ENCODE measurements at places on chromosomes 6 and 20.

DNA sequence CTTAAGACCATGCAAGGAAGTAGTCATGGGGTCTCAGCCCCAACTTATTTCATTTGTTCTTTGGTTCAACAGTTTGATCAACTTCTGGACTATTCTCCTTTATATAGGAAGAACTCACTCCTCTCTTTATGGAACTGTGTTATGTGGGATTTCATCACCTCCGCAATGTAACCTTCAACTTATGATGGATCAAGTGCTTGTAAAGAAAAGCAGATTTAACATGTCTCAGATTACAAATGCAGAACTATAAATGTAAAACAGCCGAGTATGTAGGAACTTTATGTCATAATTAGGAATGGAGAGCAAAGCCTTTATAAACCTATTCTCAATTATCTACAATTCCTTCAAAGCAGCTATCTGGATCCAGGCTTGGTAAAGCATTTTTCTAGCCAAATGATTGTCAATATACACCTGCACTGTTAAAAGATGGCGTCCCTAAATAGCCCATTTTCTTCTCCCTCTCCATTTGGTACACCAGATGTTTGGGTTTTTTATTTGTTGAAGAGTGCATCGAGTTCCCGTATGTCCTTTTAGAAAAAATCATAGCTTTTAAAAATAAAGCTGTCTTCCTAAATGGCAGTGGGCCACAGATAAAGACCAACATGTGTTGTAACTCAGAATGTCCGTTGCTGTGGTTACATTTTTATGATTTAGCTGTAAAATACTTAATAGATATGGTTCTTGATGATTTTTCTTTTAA lies 985.1 kb upstream of the SLC35B3 start:
- no peak for DNase-seq

- no peak for DNase-seq
Measured at GRCh38 chr6:73285674-73286283, 22.8 kb upstream of the KHDC1 start.

DNA sequence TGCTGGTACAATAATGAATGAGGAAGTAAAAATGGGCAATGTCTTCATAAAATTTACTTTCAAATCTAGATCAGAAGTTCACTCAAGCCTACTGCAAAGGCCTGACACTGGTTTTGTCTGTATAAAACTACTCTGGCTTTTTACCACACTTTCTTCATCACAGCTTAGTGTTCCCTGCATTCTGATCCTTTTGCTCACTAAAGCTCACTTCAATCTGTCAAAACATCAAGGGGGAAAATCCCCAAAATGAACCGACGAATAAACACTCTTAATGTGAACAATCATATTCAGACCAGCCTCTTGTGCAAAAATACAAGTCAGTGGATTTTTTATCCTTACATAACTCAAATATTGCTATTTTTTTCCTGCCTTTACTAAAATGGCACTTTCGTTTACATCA lies 98.5 kb downstream of the PRDM1 start:
- no peak for DNase-seq

- no peak for DNase-seq
Measured at GRCh38 chr6:159996087-159996622, 27.3 kb downstream of the IGF2R start.

DNA sequence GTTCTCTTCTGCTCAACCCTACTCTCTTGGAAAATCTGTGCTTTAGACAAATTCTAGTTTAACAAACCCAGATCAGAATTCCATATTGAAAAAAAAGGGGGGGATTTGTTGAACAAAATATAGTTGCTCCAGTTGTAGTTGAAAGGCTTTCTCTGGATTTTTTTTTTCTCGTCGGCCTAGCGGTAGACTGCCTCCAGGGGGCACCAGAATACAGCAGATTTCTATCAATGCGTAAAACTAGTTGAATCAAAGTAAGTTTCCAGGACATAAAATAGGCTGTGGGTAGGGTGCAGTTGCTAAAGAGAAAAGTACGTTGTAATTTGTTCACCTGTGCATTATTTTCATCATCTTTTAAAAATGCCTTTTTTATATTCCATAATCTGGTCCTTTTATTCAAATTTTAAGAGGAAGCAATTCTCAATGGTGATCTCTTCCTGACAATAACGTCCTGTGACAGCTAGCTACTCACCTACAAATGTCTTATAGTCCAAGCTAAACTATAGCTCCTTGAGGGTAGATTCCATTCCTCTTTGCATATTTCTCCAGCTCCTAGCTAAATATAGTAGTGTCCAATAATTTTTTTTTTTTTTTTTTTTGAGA lies 105.4 kb downstream of the PERP start:
- DNase-seq: no peak

DNA sequence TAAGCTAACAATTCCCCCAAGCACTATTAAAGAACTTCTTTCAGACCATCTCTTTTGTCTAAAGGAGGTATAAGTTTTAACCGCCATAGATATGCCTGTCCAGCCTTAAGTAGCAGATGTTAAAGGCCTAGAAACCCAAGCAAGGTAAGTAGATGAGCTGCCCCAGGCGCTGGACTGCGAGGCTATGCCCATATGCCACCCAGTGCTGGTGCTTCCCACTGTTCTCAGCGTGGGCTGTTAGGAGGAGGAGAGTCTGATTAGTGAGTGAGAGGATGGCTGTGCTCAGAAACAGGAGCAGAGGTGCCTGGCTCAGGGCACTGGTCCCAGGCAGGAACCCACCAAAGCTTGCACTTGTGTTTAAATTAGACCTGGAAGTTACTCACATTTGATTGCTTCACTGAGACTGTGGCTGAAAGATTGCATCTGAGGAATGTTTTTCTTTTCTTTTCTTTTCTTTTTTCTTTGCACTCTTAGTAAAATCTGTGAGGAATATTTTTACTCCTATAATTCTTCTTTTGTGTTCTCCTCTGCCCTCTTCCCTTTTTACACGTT lies 32.2 kb downstream of the PRPH2 start:
- DNase-seq: no peak

DNA sequence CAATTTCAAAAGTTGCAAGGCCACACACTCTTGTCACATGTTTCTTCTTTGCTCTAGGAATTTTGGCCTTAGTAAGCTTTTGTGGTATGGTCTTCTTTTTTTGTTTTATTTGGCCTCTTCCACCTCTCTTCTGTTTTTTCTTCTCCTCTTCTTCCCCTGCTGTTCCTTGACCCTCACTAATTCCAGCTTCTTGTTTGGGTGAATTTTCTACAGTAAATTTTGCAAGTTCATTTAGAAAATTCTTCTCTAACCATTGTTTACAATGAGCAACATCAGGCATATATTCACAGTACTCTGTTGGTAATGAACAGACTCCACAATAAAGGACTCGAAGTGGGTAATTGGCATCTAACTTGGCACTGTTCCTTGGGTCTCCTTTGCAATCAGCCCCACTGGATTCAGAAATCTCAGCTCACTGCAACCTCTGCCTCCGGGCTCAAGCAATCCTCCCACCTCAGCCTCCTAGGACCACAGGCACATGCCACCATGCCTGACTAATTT lies 5.0 kb downstream of the ASIP start:
- no peak for DNase-seq

DNA sequence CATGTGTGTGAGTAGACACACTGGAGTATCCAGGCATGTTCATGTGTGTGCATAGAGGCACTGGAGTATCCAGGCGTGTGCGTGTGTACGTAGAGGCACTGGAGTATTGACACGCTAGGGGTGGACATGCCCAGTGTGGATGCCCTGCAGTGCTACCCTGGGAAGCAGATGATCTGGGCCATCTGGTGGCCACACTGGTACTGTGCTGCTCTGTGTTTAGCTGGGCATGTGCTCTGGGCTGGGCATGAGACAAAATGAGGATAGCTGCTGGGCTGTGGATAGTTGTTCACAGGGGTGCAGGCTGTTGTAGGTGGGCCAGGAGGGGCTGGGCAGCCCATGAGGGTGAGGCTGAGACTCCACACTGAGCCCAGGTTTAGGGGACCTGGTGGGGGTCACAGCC lies 24.0 kb upstream of the NPBWR2 start:
- DNase-seq: no peak

GRCh38 chr20:1800777-1801176 lies 94.4 kb upstream of the SIRPA start:
- no peak for DNase-seq

DNA sequence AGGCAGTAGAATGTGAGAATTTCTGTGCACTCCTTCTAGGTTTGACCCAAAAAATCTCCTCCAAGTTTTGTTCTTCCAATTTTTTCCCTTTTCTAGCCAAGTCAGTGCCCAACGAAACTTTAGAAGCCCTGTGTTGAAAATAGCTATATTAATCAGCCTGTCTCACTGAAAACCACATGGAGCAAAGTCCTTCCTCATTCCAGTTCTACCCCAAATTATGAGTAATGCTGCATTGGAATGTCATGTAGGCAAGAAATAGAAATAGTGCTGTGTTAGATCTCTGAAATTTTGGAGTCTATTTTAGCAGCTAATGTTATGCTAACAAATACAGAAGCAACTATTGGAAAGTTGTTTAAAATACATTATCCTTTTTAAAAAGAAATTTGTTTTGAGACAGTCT lies 725.5 kb downstream of the TBC1D32 start:
- no peak for DNase-seq

- DNase-seq: no peak
Measured at GRCh38 chr6:44539701-44540355, 152.3 kb downstream of the CDC5L start.

DNA sequence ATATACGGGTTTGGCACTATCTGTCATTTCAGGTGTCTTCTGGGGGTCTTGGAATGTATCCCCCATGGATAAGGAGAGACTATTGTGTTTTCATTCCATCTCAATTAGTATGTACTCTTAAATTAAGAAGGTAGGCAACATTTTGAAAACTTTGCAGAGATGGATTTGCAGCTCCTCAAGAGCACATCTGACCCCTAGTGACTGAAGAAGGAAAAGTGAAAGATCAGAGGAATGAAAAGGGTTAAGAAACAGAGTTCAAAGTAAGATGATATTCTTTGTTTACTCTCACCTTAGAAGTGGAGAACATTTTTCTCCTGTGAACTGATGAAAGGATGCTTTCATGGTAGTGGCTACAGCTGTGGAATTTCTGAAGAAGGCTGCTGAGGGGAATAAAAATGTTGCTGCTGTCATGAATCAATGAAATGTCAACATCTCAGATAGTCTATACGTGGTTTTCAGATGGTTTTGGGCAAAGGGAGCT lies 41.5 kb downstream of the SH3BGRL2 start:
- no peak for DNase-seq

DNA sequence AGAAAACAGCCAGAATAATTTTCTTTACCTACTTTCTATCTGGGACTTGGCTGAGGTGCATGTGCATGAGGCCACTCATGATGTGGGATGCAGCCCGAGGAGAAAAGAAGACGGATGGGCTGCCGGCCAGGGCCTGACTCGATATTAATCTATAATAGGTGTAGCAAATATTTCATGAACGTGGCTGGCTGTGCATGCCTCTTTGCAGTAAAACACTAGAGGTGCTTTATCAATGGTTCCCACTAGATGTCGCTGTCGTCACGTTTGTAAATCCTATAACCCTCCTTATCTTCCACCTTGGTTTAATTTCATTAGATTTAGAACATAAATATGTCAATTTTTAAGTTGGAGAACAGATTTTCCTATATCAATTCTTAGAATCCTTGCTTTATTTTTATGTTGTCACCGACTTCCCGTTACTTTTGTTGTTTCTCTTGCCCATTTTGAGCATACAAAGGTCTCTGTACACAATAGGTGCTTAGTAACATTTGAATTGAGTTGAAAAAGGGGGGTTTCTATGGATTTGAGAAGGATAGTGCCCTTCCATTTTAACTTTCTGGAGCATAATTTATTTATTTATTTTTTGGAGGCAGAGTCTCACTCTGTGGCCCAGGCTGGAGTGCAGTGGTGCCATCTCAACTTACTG lies 19.6 kb upstream of the FERMT1 start:
- DNase-seq: peak; percentile 21

- no peak for DNase-seq
Measured at GRCh38 chr6:163705923-163706322, 291.4 kb downstream of the QKI start.

DNA sequence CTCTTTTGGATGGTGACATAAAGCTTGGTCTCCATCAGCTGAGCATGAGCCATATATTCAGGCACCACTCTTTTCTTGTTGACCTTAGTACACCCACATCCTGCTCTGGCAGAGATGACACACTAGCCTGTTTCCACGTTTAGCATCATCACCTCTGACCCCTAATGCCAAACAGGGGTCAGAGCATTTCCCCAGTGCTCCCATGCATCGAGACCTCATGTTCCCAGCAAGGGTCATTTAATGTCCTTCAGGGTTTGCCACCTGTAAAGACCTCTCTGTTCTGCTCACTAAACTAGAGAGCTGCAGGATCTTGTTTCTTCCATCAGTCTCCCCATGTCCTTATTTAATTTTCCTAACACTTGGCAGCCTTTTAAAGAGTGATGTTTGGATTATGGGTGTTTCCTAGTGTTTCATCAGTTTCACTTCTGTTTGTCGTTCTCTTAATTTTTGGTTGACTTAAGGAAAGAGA lies 97.5 kb downstream of the AIG1 start:
- no peak for DNase-seq

DNA sequence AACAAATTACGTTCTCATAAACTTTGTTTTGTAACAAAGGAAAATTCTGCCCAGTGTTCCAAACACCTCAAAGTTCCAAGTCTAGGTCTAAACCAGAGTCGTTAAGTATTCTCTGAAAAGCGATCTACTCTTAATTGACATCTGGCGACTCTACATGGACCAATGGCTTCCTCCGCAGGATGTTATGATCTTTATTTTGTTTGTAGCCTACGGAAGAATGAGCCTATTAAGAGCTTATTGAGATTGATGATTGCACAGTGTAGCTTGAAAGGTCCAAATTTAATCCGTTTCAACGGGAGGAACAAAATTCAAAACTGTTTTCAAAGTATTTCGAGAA lies 61.1 kb downstream of the FAM217A start:
- peak; percentile 40 for DNase-seq

DNA sequence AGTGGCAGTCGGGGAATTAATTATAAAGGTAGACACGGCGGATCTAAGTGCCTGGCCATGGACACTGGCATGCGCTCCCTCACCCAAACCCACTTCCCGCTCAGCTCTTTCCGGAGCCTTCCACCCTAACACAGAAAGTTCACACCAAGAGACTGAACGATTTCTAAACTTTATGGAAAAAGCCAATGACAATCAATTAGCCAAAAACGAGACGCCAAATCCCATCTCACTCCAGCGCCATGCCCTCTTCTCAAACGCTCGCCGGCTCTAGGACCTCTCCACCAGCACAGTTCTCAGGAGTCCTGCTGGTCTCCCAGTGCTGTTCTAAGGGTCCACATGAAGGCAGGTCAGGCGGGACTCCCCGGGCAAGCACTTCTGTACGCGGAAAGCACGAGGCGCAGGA lies 641 bp downstream of the SF3B5 start:
- no peak for DNase-seq

DNA sequence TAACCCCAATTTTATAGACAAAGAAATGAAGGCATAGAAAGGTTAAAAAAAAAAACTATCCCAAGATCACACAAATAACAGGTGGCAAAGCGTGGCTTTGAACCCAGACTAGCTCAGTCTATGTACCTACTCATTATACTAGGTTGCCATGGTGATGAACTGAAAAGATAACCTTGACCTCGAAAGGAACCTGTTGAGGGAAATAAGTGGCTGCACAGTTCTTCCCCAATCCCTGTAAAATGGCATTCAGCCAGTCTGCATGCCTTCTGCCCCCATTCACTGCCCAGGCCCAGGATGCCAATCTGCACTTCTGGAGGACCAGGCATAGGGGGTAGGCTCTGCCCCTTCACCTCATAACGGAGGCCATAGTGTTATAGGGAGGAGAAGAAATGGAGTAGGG lies 295.2 kb downstream of the PTPRT start:
- no peak for DNase-seq

GRCh38 chr6:106752641-106753040 lies 123.3 kb downstream of the QRSL1 start:
- DNase-seq: no peak

- DNase-seq: no peak
Measured at GRCh38 chr6:108592371-108593337, 31.9 kb downstream of the FOXO3 start.

Data from NCI-H2081 treated with DMSO at 0.1 percent for 48 hours (cell line).